ENCODE measurements at places on chromosomes 16 and 17. TPM values are rescaled to one million over a fixed set of nuclear protein-coding genes. Genes with fewer than 3 reads are reported as not detected.

Gene CAMKK1
- total RNA-seq = 2.5 TPM

Gene CCDC40
- 1.5 TPM for total RNA-seq

Gene TOP2A
- 4.9 TPM for total RNA-seq

Gene KRT9
- not detected for total RNA-seq

Gene ATP2A3
- 12.4 TPM for total RNA-seq

Gene KRT36
- total RNA-seq = not detected

Gene SMPD3
- total RNA-seq = under 0.01 TPM

Gene HCRT
- total RNA-seq = not detected

Gene CTRB1
- not detected for total RNA-seq

Gene TSNAXIP1
- total RNA-seq = 1.2 TPM

Gene C17orf100
- total RNA-seq = 0.33 TPM

Gene PRSS22
- total RNA-seq = not detected

Gene SSH2
- 30.2 TPM for total RNA-seq

Gene SPIRE2
- 3.8 TPM for total RNA-seq

Gene TEPSIN
- total RNA-seq = 11.2 TPM

Gene CCL3
- total RNA-seq = not detected
